ENCODE measurements at places on chromosomes 13 and 19.

DNA sequence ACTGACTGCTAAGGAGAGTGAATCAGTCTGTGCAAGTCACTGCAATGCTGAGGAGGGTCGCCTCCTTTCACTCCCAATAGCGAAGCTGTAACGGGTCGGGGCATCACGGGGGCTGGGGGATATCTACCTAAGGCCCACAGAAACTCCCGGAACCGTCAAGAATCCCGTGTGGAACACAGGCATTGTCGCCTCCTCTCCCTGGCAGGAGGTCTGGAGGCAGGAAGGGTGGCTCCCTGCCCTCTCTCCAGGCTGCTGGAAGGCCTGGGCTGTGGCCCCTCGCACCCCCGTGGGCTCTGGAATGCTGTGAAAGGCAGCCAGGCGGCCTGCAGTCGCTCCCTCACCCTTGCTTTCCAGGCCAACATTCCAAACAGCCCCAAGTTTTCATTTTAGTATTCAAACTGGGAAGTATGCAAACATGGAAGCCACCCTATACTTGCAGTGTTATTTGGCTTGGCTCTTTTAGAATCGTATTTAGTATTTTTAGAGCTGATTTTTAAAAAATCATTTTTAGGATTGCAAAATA is 109.4 kb downstream of the CRYL1 start:
- no peak for DNase-seq

DNA sequence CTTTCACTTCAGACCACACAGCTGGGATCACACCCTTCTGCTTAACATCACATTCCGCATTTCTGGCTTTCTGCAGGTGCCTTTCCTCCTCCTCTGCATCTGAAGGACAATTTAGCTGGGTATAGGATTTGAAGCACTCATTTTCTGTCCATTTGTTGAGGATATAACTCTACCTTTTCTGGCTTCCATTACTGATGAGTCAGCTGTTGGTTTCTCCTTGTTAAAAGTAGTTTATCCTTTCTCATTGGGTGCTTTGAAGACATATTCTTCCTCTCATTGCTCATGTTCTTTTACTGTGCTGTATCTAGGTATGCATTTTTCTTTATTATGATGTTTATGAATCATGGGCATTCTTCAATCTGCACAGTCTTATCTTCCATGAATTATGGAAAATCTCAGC is 199.3 kb upstream of the SOX1 start:
- no peak for DNase-seq

- DNase-seq = no peak
Observed at GRCh38 chr13:32538143-32538620, 413 bp downstream of the N4BP2L2 start.

DNA sequence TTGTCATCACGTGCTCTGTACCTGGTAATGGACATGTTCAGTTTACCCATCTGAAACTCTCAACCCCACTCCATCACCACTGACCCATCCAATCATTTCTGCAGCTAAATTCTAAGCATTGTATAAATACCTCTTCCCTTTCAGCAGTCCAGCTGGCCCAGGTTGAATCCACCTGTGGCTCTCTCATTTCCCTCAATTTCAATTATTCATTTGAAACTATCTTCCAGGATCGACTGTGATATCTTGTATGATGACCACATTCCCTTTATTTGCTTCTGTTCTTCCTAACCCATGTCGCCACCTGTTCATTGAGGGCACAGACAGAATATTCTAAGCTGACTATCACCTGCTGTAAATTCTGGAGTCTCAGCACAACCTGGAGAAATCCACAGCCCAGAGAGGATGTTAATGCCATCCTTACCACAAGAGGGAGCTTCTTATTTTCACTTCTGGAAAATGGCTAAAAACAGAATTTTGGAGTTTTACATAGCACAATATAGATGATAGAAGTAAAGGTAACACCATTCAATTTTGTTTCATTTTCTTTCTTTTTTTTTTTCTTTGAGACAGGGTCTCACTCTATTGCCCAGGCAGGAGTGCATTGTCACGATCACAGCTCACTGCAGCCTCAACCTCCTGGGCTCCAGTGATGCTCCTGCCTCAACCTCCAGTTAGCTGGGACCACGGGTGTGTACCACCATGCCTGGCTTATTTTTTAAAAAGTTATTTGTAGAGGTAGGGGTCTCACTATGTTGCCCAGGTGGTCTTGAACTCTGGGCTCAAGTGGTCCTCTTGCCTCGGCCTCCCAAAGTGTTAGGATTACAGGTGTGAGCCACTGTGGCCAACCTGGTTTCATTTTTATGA is 38.6 kb downstream of the ZNF823 start:
- no peak for DNase-seq

DNA sequence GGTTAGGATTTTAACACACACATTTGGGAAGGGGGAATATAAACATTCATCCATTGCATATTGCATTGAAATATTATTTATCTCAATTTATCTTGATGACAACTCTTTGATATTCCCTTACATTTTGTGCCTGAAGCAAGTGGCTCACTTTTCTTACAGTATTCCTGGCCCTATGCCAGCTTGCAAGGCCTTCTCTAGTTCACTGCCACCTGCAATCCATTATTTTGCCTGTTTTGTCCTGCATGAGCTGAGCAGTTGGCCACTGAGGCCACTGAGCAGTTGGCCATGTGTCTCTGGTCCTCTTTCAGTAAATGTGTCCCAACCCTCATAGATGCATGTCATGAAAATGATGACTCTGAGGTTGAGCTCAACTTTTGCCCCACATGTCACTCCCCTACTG is 49.8 kb downstream of the CBY2 start:
- DNase-seq = no peak

DNA sequence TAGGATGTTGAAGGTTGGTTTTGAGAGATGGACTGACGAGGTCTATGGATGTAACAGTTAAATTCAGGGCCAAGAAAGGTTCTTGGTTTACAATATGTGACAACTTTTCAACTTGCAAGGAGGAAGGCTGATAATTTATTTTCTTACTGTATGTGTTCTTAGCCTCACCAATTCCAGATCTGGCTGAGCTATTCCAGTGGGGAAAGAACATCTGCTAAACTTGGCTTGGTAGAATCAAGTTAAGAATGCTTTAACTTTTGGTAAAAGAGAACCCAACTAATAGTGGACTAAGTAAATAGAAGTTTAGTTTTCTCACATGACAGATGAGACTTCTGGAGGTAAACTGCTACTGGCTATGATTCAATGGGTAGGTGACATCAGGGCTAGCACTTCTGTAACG is 222.9 kb downstream of the KLF5 start:
- no peak for DNase-seq

GRCh38 chr13:73133531-73133930 is 74.7 kb downstream of the KLF5 start:
- DNase-seq = no peak

DNA sequence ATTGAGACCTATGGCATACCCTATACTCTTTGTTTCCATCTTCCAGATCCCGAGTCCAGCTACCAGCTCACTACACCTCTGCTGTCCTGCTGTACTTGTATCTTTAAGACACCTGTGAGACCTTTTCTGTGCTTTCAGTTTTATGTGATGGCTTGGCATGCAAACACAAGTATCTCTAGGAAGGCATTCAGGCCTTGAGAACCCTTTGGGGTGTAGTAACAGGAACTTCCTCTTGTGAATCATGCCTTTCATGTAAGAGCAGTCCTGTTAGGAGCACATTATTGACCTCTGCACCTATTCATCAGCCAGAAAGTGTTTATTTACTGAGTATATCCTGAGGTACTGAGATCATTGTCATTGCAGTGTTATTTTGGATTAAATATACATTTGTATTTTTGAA is 87.0 kb upstream of the HTR2A start:
- DNase-seq = no peak

- DNase-seq = no peak
Observed at GRCh38 chr13:71712988-71713653, 153.9 kb downstream of the DACH1 start.

DNA sequence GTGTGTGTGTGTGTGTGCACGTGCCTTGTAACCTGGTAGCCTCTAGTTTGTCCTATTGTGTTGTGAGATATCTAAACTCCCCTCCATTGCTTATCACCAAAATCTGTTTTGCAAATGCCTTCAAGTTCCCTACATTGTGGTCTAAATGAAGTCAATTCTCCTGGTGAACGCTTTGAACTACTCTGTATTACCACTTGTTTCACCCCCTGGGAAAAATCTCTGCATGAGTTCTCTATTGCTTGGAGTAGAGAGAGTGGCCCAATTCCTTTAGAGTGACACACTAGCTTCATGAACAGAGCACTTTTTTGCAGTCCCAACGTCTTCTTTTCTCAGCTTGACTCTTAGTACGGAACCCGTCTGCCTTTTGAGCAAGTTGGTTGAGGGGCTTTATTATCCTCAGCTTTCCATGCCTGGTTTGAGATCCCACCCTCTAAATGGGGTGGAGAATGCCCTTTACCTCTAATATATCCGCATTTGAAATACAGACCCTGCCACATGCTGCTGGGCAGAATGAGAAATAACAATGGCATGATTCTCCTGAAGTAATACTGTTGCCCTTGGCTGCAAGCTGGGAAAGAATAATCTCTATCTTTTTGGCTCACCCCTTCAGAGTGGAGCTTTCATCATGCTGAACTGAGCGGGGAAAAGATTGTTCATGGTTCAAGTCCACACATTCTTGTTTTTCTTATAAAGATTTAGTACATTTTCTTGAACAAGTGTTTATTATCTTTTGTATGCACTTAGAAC is 2545.3 kb downstream of the PCDH9 start:
- no peak for DNase-seq

GRCh38 chr13:36188441-36188840 is 25.9 kb downstream of the SOHLH2 start:
- no peak for DNase-seq

DNA sequence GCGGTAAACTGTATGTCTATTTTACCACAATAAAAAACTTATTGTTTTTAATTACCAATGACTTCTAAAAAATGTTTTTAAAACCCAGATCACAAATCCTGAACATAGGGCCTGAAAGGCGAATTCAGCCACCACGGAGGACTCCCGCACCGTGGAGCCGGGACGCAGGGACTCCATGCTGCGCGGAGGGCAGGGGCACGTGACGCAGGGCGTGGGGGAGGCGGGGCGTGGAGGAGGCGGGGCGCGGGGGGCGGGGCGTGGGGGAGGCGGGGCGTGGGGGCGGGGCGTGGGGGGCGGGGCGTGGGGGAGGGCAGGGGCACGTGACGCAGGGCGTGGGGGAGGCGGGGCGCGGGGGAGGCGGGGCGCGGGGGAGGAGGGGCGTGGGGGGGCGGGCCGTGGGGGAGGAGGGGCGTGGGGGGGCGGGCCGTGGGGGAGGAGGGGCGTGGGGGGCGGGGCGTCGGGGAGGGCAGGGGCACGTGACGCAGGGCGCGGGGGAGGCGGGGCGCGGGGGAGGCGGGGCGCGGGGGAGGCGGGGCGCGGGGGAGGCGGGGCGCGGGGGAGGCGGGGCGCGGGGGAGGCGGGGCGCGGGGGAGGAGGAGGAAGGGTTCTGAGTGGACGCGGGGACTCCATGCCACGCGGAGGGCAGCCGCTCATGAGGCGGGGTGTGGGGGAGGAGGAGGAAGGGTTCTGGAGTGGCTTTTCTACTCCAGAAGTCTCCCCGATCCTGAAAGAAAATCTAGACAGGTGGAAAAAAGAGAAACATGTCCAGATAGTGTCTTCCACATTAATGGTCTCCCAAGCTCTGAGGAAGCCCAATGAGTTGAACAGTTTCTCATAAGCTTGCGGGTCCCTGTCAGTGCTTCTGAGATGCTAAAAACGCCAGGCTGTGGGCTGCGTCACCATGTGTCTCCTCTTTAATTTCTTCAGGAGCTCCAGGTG is 4.4 kb upstream of the PROZ start:
- DNase-seq = peak; percentile 51

DNA sequence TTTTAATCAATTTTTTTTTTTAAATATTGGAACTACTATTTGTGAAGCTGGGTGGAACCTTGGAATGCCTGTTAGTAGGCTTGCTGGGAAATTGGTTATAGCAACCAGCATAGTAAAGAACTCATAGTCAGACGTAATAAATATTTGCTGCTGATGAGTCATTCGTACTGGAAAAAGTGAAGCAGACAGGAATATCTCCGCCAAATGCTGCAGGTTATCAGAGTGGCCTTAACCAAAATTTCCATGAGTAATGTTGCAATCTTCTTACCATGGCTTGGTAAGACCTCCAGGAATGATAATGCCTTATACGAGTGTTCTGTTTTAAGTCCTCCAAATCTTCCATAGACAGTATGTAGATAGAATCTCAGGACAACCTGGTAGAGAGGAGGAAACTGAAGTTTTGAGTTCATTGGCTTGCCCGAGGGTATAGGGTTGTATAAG is 34.2 kb downstream of the MBNL2 start:
- DNase-seq = no peak

DNA sequence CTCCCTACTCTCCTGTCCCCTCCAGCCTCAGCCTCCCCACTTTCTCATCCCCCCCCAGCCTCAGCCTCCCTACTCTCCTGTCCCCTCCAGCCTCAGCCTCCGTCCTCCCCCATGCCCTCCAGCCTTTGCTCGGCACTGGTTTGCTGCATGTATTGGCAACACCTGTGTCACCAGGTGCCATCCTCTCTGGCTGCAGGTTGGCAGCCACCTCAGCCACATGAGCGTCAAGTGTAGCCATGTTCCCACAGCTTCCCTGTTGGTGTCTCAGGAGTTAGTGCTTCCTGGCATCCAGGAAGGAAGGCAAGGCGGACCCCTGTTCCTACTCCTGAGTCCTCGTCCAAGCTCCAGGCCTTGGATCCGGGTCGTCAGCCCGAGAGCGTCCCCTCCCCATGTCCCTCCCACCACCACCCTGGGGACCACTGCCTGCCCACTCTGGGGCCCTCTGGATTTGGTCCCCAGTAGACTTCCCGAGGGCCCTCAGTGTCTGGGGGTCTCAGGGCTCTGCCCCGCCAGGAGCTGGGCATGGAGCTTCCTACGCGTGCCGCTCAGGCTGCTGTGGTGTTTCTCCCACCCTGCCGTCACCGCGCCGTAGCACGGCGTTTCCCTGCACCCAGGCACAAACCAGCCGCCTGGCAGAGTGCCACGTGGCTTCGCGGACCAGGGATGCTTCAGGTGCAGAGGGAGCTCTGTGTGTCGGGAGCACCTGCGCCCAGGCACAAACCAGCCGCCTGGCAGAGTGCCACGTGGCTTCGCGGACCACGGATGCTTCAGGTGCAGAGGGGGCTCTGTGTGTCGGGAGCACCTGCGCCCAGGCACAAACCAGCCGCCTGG is 128.3 kb upstream of the MCF2L start:
- DNase-seq = no peak

- DNase-seq = no peak
Observed at GRCh38 chr19:54186934-54187381, 2.4 kb downstream of the MBOAT7 start.

- no peak for DNase-seq
Observed at GRCh38 chr19:18501832-18502231, 20.0 kb downstream of the ELL start.

All from stimulated activated CD4-positive, alpha-beta T cell treated with anti-CD3 and anti-CD28 coated beads, TNF-alpha, amount 100 ng/mL, for 4 hours (primary cell).